D721Med (cell line): ENCODE measurements at places on chromosomes 1 and 21.

DNA sequence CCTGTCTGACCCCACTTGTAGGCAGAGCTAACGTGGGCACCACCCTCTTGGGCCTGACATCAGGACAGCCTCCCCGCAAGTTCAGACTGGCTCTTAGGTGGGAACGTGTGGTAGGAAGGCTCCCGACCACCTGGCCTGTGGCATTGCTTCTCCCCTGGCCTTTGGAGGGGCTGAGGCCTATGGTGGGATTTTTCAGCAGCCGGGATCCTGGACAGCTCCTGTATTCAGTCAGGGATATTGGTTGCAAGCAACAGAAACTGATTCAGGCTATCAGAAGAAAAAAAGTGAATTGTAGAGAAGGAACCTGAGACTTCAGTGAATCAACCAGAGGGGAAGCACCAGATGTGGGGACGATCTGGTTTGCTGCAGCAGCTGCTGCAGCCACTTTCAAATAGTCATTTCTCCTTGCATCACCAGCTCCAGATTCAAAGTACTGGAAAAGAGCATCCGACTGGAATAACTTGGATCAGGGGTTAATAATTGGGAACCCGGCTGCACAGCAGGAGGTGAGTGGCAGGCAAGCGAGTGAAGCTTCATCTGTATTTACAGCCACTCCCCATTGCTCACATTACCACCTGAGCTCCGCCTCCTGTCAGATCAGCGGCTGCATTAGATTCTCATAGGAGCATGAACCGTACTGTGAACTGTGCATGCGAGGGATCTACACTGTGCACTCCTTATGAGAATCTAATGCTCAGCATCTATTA, 5.9 kb downstream of the RNF186 start:
- DNase-seq: no peak

DNA sequence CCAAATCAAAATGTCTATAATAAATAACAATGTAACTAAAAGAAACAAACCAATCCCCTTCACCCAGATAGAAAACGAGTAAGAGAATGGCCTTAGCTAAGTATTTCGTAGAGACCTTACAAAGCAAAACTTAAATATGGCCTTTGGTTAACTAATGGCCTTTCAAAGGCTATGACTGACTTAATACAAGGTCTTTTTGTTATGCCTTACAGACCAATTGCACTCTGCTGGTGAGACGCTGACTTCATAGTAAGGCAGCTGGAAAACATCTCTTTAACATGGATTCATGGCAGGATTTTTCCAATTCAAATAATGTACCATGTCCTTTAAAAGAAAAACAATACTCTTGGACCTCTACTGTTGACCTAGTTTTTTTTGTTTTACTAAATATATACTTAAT, 15.8 kb upstream of the TBCE start:
- no peak for DNase-seq

DNA sequence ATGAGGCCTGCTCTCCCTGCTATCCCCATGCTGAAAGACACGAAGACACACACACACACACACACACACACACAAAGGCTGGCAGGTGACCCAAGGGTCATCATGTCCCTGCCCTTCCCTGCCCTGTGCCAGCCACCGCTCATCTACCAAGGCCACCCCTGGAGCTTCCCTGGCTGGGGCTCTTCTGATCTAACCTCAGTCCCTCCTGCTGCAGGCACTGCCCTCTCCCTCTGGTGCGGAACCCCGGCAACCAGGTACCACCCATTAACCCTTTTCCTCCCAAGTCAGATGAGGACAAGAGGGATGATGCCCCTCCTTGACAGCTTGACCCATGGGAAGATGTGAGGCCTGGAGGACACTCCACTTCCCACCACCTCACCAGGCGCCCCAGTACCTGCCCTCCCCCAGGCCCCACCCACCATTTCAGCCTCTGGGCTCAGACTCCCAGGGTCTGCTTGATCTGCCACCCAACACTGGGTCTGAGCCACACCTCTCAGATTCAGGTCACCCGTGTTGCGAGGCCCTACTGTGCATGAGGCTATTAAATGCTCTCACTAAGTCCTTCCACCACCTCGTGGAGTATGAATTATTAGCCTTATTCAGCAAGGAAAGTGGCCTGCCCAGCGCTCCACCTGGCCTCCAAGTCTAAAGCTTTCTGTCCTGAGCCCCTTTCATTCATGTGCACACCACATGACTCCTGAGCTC, 2.5 kb downstream of the SDC3 start:
- DNase-seq: no peak

DNA sequence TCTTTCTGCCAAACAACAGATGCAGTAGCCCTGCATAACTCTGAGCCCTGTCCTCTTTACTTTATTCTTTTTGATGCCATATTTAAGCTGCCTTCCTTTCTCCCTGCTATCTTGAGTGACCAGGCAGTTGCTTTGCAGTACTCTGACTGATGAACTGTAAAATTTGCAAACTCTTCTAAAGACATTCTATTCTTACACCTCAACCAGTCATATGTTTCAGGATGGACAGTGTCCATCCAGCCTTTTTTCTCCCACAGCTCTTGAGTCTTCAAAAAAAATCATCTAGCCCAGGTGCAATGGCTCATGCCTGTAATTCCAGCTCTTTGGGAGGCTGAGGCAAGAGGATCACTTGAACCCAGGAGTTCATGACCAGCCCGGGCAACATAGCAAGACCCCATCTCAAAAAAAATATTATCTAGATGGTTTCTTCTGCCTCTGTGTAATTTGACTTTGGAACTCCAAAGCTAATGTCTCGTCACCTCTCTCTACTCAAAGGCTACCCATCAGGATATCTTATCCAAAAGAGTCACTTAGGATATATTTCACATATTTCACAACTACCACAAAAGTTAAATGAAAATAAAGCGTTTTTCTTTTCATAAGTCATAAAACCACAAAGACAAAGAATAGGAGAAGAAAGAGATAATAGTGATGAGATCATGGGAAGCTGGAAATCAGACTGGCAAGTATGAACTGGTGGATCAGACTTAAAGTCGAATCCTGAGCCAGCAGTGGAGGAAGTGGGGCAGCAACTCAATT, 54.6 kb upstream of the IPO9 start:
- DNase-seq: no peak

DNA sequence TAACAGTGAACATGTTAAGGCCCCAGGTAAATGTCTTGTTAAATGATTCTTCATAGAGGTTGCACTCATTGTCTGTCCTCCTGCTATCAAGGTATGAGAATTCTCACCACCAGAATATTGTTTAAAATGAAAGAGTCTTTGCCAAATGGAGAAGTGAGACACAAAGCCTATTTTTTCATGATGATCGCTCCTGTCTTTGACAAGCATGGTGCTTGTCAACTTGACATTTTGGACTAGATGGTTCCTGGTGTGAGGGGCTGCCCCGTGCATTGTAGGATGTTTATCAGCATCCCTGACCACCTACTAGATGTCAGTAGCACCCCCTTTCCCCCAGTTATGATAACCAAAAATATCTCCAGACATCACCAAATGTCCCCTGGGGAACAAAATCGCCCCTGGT, 65.6 kb downstream of the MDM4 start:
- DNase-seq: no peak

DNA sequence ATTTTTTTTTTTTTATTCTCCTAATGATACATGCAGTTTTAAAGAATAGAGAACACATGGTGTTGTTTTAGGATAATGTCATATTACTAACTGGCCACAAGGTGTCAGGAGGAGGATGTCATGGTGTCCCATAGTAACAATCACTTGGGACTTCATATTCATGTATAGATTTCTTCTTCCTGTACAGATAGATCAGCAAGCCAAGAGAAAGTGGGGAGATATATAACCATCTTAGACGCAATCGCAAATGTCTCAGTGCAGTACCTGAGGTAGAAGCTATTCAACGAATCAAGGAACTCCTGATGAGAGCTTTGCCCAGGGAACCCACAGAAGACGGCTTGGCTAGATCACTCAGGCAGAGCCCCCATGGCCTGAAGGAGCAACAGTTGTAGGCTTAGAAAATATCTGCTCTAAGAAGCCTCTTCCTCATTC, 12.3 kb downstream of the OR2T11 start:
- DNase-seq: no peak

DNA sequence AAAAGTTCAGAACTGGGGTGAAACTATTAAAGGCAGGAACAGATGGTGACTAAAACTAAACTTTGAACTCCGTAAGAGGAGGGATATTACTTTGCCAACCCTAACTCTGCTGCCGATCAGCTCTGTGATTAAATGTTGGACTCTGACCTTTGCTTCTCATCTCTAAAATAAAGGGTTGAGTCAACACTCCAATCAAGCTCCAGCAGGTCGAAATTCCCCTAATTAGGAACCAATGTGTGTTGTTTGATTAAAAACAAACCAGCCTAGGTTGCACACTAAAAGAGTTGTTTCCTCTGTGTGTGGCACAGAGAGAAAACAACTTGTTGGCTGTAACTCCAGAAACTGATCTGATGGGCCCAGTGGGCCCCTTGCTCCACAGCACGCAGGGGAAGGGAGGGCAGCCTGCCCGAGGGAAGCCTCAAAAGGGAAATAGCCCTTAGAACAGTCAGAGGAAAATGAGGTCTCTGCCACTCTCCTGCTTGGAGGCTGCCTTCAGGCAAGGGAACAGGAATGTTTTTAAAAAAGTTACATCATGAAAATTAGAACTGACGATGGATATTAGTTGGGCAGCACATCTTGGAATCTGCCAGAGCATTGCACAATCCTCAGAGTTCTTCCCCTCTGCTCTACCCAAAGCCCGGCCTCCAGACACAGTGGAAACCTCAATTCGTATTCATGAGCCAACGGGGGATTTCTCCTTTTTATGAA, 69.3 kb downstream of the KCTD3 start:
- DNase-seq: no peak

DNA sequence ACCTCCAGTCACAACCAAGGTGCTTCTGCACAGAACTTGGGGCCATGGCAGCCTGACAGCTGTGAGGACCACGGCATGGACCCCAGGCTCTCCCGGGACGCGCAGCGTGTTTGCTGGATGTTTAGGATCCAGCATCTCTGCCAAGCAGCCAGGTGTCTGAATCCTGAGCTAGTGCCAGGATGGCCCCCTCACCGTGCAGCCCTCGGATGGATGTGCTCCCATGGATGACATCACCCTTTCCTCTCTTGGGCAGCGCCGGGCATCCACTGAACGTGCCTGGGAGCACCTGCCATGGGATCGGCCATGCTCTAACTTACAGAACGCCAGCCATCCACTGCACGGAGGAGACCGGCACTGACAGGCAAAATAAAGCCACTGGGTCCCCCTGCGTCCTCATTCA, 53.9 kb downstream of the PRDM15 start:
- DNase-seq: no peak

DNA sequence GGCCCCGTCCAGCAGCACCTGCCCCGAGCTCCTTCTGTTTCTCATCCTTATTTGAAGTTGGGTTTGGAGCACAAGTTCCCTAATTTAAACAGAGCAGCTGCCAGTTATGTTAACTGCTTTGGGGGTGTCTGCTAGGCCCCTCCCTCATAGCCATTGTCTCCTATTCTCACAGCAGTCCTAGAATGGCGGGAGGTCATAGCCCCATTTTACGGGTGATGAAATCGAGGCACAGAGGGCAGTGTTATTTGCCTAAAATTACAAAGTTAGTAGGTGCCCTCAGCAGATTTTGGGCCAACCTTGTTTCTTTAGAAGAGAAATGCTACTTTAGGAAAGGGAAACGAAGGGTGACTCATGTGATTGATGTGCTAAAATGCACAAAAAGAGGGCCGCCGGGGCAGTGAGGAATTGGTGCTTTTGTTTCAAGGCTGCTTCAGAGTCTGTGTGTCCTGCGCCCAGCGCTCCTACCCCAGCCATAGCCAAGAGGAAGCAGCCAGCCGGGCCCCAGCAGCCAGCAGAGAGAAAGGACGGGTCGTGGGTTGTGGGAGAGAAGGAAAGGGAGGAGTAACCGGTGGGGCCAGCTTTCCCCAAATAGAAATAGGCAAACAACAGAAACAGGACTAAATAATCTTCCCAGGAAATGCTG, 13.0 kb downstream of the VANGL1 start:
- DNase-seq: no peak

GRCh38 chr21:15415541-15416261, 314.1 kb upstream of the USP25 start:
- DNase-seq: no peak

DNA sequence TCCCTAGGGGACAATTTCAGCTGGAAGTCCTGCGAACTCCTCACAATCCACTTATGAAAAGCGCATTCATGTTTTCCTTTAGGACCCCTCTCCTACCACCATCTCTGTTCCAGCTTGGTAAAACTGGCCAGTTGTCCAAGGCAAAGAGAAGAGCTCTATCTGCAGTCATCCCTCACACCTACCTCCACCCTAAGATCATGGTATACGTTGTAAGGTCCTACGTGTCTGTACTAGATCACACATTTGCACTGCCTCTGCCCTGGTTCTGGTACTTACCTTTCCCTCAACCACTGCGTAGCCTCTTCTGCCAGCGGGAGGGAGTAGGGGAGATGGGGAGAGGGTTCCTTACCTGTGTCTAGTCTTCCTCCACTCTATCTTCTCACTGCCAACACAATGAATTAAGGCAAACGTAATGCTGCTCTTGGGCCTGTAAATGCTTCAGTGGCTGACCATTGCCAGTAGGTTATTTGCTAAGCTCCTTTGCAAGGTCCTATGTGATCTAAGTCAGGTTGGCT, 739 bp upstream of the NUP133 start:
- DNase-seq: no peak

GRCh38 chr1:219771080-219771479, 157.3 kb downstream of the SLC30A10 start:
- no peak for DNase-seq

GRCh38 chr1:174519844-174520243, 72.1 kb downstream of the GPR52 start:
- DNase-seq: no peak

- no peak for DNase-seq
These were observed 76.0 kb downstream of the PAPPA2 start for GRCh38 chr1:176539018-176539417.

DNA sequence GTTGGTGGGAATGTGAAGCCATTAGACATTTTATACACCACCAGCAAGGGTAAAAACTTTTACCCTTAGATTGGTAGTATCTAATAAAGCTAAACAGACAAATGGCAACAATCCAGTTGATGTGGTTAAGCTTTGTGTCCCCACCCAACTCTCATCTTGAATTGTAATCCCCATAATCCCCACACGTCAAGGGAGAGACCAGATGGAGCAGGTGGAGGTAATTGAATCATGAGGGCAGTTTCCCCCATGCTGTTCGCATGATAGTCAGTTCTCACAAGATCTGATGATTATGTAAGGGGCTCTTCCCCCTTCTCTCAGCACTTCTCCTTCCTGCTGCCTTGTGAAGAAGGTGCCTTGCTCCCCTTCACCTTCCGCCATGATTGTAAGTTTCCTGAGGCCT, 602.3 kb downstream of the NUF2 start:
- DNase-seq: no peak

- no peak for DNase-seq
These were observed 82.8 kb downstream of the TRABD2B start for GRCh38 chr1:47914218-47914938.

GRCh38 chr1:244807138-244807537, 28.3 kb upstream of the COX20 start:
- no peak for DNase-seq
